ENCODE measurements at places on chromosomes 7 and 10.

- DNase-seq, result peak; percentile 62
These were observed 172.6 kb upstream of the CACNA2D1 start for GRCh38 chr7:82616059-82616728.

GRCh38 chr10:1123198-1123597 is 67.0 kb downstream of the WDR37 start:
- DNase-seq, result no peak

GRCh38 chr10:61463035-61463909 is 10.1 kb upstream of the TMEM26 start:
- no peak for DNase-seq

DNA sequence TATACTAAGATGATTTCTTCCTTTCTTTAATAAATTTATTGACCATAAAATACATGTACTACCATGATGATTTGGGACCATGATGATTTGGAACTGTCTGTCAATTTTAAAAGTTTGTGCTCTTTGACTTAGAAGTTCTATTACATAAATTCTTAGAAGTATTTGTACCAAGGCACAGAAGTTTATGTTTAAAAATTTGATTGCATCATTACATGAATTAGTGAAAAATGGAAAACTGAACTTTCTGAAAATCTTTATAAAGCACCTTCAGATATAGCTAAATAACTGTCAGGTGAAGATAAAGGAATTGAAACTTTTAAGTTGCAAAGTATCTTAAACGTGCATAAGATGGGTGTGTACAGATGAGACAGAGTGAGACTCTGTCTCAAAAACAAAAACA is 32.0 kb downstream of the MALSU1 start:
- no peak for DNase-seq

DNA sequence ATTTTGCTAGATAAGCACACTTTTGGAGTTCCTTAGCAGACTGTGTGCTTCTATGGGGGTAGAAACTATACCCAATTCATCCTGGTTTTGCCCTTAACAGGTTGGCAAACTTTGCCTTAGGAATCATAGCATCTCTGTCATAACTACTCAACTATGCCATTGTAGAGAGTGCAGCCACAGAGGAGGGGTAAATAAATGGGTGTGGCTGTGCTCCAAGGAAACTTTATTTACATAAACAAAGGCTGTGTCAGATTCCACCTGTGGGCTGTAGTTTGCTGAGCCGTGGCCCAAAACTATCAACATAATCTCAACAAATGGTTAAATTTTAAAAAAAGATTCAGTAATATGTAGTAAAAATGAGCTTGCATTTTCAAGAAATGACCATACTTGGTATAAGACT is 51.6 kb upstream of the LAMB1 start:
- DNase-seq, result no peak

DNA sequence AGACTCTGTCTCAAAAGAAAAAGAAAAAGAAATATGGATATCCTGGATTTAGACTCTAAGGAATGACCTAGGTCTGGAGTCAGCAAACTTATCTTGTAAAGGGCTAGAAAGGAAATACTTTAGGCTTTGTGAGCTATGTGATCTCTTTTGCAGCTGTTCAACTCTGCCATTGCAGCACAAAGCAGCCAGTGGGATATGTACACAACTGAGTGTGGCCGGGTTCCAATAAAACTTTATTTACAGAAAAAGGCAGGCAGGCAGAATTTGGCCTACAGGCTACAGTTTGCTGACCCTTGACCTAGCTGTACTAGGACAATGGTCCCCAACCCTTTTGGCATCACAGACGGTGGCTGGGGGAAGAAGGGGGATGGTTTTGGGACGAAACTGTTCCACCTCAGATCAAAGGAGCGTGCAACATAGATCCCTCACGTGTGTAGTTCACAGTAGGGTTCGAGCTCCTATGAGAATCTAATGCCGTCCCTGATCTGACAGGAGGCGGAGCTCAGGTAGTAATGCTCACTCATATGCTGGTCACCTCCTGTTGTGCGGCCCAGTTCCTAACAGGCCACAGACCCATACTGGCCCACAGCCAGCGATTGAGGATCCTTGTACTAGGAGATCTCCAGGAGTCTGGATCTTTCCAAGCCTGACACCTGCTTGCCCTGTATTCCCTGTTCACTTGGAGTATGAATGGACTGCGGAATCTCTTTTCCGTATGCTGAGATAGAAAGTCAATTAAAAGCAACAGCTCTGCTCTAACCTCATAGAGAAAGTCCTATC is 63.0 kb downstream of the CUL1 start:
- no peak for DNase-seq

DNA sequence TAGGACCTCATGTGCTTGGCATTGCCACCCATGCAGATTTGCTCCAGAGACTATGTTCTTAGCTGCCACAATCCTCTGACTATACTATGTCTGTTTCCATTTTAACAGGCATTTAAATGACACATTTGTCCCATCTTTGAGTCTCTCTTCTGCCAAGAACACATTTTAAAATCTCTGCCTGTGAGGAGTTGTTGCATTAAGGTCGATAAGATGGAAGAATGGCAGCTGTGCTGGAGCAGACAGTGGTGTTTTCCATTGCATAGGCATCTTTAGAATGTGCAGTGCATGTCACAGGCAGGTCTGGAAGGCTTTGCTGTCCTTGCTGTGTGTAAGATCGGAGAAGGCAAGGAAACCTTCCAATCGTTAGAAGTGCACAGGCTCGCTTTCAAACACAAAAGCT is 70.9 kb upstream of the CELF2 start:
- no peak for DNase-seq

DNA sequence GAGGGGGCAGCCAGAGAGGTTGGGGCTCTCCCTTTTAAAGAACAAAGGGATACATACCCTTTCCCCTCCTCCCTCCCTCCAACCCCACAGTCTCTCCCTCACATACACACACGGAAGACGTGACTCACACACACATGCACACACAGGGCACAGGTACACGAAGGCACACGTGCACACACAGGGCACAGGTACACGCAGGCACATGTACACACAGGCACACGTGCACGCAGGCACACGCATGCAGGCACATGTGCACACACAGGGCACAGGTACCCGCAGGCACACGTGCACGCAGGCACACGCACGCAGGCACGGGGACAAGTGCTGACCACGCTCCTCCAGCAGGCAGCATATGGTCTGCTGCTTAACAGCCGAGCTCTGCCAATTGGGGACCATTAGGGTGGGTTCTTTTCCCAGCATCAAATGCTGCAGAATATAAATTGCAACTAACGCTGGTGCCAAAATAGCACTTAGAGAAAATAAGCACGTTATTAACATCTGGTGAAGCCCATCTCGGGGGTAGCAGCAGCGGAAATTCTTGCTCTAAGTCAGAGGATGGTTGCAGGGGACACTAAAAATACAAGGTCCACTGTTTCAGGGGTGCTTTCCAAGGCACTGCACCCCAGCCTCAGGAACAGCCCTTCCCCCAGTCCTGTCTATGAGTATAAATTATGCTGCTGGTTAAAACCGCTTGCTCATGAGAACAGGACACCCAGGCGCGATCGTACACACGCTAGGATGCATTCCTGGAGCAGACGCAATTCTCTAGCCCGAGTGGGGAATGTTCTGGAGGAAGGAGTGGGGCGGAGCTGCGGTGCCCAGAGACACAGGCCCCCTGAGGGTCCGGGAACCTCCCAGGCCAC is 55.2 kb upstream of the TNRC18 start:
- no peak for DNase-seq

- DNase-seq, result peak; percentile 15
These were observed 1168.4 kb downstream of the GATA3 start for GRCh38 chr10:9222917-9223316.

DNA sequence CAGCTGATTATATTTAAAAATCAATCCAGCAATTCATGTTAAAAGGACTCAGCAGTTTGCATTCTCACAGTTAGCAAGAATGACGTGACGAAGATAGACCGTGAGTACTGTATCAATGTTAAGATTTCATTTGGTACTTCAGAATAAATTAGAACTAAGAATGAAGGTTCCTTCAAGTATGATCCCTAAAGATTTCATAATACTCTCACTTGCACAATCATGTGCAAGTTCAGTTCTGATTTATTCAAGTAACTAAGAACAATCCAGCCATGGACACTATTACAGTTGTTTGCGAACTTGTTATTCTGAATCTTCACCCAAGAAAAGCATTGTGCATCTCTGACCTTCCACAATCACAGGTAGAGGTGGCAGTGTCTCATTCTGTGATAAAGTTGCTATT is 7.7 kb downstream of the RHEB start:
- no peak for DNase-seq

DNA sequence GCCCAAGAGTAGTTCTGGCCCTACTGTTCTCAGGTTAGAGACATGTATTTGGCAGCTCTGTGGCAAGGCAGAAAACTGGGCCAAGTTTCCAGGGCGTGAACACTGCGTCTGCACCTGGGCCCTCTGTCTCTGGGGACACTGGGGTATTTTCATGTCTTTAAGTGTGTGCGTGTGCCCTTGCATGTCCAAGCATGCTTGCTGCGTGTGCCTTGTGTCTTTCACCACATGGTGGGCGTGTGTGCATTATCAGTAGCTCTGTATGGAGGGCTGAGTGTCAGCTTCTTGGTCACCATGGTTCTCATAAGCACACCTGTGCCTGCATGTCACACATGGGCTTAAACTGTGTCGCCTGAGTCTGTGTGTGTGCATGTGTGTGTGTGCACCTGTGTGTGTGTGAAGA is 69.3 kb downstream of the HIPK2 start:
- no peak for DNase-seq

GRCh38 chr10:23095966-23096801 is 805 bp downstream of the MSRB2 start:
- peak; percentile 58 for DNase-seq

DNA sequence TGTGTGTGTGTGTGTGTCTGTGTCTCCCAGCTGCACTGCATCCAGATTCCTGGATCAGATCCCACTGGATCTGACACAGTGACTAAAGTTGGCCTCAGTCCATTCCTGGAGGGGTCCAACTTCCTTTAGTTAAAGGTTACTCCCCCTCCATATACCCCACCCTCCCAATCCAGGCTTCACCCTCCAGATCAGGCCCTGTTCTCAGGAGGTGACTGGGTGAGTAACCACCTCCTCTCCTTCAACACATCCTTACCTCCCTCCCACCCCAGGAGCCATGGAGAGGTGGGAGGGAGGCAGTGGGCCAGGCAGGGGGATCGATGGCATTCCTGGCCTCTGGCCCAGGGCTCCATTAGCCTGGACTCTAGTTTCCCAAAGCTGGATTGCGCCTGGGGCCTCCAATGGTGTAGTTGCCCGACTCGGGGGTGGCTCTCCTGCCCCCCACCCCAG is 11.3 kb downstream of the KCNIP2 start:
- no peak for DNase-seq

- DNase-seq, result no peak
These were observed 170.9 kb upstream of the AOAH start for GRCh38 chr7:36895192-36895591.

- DNase-seq, result peak; percentile 51
These were observed 17.6 kb downstream of the BCCIP start for GRCh38 chr10:125840955-125841354.

DNA sequence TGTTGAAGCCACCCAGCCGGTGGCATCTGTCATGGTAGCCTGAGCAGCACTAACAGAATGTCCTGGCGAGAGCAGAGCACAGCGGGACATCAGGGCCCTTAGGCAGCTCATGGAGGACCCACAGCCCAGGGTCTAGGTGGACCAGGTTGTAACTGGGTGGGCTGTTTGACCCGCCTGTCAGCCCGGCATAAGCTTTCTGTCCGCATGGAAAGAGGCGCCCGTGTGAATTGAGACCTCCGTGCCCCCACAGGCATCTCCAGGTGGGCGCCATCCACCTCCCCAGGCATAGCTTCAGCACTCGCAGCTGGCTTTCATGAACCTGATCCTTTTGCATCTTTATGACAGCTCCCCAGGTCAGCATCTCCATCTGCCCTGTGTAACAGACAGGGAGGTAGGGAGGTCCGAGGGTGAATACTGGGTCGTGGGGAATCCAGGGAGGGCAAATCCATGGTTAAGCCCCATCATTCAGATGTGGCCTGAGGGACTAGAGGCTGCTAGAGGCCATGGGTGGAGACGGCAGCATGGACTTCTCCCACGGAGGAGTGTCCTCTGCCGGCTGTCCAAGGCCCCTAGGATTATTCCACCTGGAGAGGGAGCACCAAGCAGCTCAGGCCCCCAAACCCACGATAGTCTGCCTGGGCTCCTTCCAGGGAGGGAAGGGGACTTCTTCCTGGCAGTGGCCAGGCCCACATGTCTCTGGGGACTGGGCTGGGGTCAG is 371.6 kb upstream of the MKI67 start:
- DNase-seq, result no peak

DNA sequence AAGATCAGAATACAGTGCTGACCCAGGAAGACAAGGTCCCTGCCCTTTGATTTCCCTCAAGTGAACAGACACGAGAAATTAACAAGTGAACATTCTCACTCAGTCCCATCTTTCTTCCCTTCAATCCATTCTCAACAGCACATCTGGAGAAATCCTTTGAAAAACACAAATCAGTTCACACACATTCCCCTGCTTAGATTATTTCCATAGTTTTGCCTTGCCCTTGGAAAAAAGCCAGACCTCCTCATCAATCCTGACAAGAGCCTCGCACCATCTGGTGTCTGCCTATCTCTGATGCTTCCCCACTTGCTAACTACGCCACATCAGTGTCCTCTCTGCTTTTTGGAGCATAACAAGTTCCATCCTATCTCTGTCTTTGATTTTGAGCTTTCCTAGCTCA is 94.4 kb upstream of the KIAA1217 start:
- no peak for DNase-seq

DNA sequence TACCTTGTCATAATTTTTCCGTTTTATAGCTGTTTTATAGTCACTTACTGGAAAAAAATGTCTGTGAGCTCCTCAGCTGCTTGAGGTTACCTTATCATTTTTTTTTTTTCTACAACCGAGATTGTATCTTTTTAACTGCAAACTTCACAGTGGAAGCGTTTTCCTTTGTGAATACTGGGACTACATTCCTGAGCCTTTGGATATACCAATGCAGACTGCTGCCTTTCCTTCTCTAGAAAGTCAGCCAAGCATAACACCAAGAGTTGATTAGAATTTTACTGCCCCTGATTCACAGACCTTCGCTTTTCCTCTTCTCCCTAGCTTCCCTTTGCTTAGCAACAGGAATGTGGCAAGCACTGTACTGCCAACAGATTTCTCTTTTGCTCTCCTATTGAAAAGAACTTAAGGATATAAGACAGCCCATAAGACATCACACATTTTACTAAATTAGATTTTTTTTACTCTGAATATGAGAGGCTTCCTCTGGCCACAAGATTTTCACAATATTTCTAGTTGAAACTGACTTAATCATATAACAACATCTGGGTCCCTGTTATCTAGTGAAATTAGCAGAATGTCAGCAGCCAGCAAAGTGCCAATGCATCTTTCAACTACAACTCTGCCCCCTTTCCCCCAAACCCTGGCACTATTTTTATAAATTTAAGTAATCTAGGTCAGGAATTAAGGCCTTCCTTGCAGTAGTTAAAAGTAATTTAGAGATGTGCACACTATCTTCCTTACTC is 170.6 kb downstream of the PRKG1 start:
- peak; percentile 34 for DNase-seq

DNA sequence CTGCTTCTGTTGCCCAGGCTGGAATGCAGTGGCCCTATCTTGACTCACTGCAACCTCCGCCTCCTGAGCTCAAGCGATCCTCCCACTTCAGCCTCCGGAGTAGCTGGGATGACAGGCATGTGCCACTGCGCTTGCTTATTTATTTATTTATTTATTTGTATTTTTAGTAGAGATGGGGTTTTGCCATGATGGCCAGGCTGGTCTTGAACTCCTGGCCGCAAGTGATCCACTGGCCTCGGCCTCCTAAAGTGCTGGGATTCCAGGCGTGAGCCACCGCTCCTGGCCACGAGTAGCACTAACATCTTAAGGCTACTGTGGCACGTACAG is 70.9 kb downstream of the CARD11 start:
- no peak for DNase-seq

GRCh38 chr10:30433730-30434272 is at the start of gene MAP3K8:
TSS of gene MAP3K8 (plus strand) at chr10:30434184. CDS start at chr10:30438939, 4,755 bp downstream.
- DNase-seq, result peak; percentile 76
